ENCODE measurements at places on chromosomes 3 and 15.

DNA sequence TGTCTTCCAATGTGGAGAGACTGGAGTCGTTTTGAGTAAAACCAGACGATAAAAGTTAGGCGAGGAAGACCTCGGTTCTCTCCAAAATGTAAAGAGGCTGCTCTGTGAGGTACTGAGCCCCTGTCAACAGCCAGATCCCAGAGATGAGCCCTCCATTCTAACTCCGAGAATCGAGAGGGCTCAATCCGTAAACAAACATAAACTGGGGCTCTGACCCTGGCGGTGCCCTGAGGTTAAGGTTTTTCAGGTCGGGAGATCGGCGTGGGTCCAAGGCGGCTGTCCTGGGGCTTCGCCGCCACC lies 417 bp downstream of the TBCCD1 start:
- DNase-seq = no peak

- DNase-seq = no peak
These were observed 17.1 kb downstream of the STAG1 start for GRCh38 chr3:136735103-136735502.

DNA sequence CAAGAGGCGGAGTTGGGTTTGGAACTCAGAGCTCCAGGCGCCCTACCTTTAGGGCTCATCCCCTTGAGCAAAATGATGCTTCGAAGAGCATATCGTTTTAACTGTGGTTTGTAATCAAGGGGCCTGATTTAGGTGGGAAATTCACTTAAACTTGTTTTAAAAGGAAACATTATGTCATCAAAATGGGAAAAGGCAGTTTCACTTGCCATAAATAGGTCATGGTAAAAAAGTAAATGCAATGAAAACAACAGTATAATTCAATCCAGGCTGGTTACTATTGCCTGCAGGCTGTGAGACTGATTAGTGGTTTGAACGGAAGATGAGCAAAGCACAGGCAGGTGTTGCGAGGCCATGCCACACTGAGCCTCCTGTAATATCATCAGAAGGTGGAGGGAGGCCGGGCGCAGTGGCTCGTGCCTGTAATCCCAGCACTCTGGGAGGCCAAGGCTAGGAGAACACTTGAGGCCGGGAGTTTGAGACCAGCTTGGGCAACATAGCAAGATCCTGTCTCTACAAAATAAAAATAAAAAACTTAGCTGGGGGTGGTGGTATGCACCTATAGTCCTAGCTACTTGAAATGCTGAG lies 2.1 kb downstream of the HDAC11 start:
- no peak for DNase-seq

DNA sequence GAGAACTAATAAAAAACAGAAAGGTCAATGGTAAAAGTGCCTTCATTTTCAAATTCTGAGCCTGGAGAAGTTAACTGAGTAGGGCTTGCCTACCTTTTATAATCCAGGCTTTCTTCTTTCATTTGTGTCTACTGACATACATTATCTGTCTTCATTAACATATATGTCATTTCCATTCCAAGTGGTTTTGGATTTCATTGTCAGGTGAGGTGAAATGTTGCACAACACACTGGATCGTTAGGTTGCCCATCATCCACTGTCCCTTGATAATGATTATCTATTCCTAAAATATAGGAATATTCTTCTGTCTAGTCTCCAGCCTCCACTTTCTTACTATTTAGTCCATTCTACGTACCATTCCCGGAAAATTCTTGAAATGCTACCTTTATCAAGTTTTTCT lies 55.0 kb upstream of the CP start:
- no peak for DNase-seq

GRCh38 chr15:60740231-60740630 lies 261.3 kb upstream of the ICE2 start:
- DNase-seq = peak; percentile 24

GRCh38 chr3:45546716-45547701 lies 47.5 kb upstream of the LIMD1 start:
- DNase-seq = no peak

DNA sequence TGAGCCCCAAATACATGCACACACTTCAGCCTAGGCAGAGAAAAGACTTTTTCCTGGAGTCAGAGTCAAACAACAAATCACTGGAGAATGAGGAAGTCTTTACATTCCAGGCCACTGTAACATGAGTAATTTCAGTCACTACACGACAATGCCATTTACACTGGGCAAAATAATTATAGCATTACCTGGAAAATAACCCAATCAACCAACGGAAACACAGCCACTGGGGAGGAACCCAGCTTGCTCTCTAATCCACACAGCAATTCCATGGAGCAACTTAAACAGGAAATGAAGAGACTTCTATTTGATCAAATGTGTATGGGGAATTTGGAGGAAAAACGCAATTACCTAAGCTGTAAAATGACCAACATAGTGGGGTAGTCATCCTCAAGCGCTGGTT lies 15.2 kb downstream of the FSTL1 start:
- DNase-seq = peak; percentile 53

- no peak for DNase-seq
These were observed 82.5 kb downstream of the TOP2B start for GRCh38 chr3:25582242-25582641.

- DNase-seq = no peak
These were observed 183.0 kb upstream of the THBS1 start for GRCh38 chr15:39397883-39398282.

- peak; percentile 52 for DNase-seq
These were observed 581 bp downstream of the IP6K1 start for GRCh38 chr3:49785565-49786356.

DNA sequence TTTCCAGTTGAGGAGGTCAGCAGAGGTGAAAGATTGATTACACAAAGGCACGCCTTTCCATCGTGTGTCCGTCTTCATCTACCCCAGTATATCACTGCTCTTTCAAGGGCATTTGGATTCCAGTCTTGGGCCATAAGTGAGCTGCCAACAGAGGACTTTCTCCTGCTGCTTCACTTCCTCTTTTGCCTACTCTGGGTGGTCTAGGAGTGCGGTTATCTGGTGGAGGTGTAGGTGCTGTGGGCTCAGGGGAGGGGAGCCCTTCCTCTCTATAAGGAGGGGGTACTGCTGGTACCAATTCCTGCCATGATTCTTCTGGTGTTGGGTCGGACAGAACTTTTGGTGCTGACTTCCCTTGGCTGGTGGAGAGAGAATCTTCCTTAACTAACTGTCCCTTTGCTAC lies 83.1 kb upstream of the VEPH1 start:
- DNase-seq = no peak

DNA sequence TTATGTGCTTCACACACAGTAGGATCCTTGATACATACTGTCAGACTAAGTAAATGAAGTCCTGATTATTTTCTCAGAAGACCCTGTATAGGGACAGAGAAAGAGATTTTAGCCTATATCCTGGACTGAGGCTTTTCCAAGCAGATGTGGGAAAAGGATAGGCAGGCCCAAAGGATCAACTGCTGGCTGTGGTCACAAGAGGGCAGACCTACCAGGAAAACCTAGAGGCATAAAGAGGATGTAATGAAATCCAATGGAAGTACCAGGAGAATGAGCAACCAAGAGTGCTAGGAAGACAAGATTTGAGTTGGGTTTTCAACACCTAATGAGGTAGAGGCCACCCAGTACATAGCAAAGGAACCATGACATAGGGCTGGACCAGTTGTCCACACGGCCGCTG lies 23.1 kb downstream of the DCLK3 start:
- no peak for DNase-seq

DNA sequence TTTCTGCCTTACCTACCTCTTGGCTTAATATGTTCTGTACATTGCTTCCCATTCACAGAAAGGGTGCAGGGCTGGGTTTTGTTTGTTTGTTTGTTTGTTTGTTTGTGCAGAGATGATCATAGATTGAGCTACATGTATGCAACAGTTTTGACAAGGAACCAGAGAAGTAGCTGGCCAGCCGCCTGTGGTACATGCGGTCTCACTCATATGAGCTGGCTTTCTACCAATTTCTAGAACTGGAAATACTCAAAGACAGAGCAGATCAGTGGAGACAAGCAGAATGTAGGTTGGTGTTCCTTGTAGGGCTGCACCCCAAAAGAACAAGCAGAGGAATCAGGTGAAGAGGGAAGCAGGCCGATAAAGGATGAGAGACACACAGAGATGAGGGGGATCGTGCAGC lies 502.7 kb downstream of the SOX2 start:
- DNase-seq = peak; percentile 53

- DNase-seq = no peak
These were observed 1233.1 kb downstream of the OTOL1 start for GRCh38 chr3:162729686-162730085.

- DNase-seq = no peak
These were observed 91.1 kb downstream of the TOP2B start for GRCh38 chr3:25573386-25574171.

- DNase-seq = no peak
These were observed 48.8 kb downstream of the PDE8A start for GRCh38 chr15:85030301-85030929.

DNA sequence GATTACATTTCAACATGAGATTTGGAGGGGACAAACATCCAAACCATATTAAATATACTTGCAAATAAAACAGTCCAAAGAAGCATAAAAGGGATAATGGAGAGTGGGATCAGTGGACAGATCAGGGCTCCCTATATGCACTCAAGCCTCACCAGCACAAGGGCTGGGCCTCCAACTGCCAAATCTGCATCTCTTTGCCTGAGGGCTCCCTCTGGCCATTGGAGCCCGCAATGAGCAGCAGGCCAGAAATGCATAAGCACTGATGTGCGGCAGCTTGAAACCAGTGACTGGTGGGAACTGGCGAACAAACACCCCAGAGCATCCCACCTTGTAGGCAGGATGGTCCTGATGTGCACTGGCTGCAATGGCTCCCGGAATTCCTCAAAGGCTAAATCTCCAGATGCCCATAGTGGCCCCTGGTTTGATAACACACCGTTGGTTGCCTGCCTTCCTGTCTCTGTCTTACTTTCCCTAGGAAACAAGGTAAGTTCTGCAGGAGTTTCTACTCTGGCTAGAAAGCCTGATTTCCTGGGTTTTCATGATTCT lies 55.9 kb upstream of the POMGNT2 start:
- DNase-seq = no peak

DNA sequence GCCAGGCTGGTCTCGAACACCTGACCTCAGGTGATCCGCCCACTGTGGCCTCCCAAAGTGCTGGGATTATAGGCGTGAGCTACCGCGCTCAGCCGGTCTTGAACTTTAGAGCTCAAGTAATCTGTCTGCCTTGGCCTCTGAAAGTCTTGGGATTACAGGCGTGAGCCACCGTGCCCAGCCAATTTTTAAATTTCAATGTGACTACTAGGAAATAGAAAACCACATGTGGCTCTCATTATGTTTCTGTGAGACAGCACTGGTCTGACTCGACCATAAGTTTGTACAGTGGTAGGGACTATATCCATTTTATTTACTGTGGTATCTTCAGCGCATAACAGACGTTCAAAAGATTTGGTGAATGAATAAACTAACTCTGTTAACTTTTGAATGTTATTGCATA lies 9.1 kb downstream of the ZFAND6 start:
- DNase-seq = peak; percentile 62

DNA sequence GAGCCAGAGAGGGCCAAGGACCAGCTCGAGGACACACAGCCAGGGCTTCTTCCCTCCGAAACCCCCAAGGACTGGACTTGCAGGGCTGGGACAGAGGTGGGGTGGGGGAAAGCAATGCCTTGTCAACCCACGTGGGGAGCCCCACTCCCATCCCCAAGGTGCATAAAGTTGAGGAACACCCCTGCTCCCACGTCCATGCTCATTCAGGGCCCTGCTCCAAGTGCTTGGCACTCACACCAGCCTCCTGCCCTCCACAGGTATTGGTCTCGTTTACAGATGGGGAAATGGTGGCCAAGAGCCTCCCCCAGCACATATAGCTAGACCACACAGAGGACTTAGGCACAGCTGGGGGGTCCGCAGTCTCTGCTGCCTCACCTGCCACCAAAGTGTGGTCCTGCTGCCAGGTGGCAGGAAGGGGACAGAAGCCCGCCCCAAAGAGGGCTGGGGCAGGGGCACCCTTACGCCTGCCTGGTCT lies 50.5 kb upstream of the CSPG4 start:
- DNase-seq = no peak

DNA sequence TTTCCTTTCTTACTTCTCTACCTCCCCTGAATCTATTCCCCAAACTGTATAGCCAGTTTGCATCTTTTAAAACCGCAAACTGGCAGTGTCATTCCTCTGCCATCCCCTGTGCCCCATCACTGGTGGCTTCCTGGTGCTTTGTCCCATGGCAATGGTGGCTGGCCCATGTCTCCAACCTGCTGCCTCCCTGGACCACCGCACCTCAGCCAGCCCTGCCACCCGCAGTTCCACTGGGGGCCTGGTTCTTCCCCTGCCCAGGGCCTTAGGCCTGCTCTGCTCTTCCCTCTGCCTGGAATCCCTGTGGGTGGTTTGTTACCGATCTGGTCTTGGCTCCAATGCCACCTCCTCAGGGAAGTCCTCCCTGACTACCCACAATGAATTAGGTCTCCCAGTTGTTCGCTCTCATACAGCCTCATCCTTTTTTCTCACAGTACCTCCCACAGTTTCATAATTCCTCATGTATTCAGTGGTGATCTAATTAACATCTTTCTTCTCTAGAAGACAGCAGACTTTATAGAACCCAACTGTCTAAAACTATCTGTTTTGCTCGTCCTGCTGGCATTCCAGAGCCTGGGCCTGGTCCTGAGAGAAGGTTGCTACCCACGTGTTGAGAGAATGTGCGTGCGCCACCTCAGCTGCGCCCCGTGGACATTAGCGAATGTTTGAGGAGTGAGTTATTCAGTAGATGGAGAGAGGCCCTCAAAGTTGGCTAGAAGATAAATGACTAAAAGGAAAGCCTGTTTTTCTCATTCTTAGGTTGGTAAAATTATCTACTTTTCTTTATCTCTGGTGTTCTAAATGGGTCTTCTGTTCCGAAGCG lies 130.1 kb downstream of the DNAJB8 start:
- no peak for DNase-seq

- peak; percentile 10 for DNase-seq
These were observed 168.5 kb upstream of the FAM3D start for GRCh38 chr3:58835086-58835485.

GRCh38 chr15:80452166-80452565 lies 48.0 kb downstream of the ARNT2 start:
- no peak for DNase-seq

DNA sequence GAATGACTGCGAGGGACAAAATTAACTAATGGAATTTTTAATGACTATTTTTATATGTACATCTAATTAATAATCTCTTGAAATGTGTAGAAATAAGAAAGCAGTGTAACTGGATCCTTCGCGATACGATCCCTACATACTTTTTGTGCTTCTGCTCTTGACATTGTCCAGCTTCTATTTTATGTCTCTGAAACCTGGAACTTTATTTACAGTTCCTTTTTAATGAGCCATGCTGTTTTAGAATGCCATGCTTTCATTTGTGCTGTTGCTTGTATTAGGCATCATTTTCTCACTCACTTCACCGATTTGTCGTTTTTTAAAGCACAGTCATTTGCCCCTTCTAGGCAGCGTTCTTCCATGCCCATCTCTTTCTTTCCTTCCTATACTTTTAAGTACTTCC lies 301.3 kb downstream of the EDEM1 start:
- DNase-seq = no peak

All from muscle of leg (tissue), 16 donors.